Activated CD4-positive, alpha-beta T cell treated with anti-CD3 and anti-CD28 coated beads for 4 hours (primary cell): ENCODE measurements at places on chromosomes 7 and 10.

DNA sequence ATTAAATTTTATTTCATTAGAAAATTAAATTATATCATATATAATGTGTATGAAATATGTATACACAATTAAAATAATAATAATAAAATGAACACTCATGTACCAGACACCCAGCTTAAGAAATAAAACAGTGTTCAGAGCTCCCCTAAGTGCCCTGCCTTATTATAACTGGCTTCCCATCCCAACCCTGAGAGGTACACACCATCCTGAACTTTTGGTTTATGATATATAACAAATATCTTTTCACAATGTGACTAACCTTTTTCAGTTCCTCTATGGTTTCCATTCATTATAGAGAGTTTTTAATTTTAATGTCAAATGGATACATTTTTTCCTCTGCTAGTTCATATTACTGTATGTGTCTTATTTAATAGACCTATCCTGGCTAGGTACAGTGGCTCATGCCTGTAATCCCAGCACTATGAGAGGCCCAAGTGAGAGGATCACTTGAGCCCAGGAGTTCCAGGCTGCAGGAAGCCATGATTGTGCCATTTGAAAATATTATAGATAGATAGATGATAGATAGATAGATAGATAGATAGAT lies 24.0 kb upstream of the STEAP2 start:
- no peak for DNase-seq

DNA sequence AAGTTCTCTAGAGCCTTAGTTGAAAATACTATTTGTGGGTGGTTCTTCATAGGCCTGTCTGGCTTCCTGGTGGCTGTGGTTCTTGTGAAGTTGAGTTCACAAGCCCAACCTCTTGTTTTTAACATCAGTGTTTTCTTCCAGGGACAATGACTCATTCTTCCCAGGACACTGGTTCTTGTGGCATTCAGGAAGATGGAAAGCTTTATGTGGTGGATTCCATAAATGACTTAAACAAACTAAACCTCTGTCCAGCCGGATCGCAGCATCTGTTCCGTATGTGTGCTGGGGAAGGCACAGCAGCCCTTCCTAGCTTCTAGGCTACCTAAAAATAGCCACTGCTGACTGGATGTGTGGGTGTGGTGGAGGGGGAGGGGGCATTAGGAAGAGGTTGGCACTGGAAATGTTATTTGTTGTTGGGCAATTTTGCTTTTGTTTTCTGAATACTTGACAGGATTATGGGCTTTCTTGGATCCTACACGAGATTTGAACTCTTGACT lies 3.9 kb downstream of the LSMEM1 start:
- DNase-seq = no peak

DNA sequence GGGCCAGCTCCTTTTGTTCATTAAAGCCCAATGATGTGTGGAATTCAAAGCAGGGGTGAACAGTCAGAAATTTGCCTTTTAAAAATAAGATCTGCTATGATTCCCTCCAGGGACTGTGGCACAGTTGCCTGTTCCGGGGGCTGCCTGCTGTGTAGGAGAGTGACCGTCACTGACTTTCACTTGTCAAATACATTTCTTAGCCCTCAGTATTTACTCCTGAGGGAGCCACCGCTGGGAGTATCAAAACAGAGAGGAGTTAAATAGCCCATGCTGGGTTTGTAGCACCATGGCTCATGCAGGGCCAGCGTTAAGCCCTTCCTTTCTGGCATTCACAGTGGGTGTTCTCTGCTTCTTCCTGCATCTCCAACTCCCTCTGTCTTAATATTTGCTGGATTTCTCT lies 897.8 kb downstream of the SORCS3 start:
- DNase-seq = no peak

- DNase-seq = no peak
These were observed 45.7 kb downstream of the COPG2 start for GRCh38 chr7:130622866-130623265.

DNA sequence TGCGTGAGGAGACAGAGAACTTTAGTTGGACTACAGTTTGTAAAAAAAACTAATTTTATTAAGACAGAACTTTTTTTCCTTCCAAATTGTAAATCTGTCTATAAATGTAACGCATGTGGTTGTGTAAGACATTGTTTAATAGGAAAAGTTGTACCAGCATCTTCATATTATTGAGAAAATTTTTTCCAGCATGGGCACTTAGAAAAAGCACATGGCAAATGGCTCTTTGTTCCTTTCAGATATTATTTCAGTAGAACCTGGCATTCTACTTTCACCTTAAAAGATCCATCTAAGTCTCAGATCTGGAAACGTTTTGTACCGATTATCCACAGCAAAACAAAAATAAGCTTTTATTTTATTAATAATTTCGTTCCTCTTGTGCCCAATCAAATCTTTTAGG lies 43.2 kb downstream of the ZRANB1 start:
- no peak for DNase-seq

DNA sequence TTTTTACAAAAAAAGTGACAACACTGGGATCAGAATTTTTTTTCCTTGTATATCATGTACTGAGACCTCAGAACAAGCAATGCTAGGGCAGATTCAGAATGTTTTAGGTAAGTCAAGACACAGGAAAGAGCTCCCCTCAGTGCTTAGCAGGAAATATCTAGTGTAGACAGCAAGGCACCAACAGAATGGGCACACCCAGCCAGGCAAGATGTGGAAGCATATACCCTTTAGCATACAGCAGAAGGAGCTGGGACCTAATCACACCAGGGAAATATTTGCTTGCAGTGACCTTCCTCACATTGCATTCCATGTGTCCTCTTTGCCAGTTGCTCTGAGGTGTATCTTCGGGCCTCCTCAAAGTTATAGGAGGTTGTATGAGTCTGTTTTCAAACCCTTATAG lies 497.6 kb upstream of the LRRN3 start:
- DNase-seq = no peak

- DNase-seq = no peak
These were observed 67.9 kb downstream of the ZNF680 start for GRCh38 chr7:64494912-64495461.

DNA sequence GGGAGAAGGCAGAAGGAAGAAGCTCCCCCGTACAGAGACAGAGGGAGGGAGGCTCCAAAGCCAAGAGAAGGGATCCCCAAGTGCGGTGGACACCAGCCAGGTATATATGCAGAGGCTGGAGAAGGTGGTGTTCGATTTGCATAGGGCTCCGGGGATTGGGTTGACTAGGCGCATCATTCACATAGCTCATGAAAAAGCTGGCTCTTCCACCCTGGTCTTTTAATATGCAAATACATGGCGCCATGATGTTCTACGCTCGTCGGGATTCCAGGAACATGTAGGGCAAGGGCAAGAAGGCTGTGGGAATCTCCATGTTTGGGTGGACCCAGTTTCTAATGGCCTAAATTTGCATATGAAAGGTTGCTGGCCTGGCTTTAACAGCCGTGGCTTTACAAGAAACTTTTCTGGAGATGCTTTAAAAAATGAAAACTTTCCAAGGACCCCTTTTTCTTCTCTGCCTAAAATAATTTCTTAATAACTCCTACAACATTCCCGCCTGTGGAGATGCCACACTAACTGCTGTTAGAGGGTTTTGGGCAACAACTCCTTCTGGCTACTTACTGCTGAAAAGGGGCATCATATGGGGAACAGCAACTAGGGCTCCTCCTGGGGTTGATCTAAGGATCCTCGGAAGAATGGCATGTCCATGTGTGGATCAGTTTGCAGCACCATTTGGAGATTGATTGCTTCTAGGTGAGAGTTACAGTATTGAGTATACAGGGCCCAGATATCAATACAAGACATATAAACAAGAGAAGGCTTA lies 28.3 kb downstream of the C1GALT1 start:
- no peak for DNase-seq

DNA sequence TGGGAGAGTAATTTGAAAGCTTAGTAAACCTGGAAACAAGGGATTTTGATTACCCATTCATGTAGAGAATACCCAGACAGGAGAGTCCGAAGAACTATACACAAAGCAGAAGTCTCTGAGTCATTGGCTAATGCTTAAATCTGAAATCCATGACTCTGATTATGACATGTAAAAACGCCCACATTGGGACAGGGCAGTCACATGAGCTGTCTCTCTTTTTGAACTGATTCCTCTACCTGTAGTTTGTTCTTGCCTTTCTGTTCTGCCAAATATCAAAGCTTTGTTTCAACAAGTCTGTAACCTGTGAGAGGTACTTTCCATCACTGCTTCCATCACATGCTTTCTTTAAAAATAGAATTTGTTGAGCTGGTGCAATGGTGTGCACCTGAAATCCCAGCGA lies 4.3 kb upstream of the GPNMB start:
- DNase-seq = no peak

DNA sequence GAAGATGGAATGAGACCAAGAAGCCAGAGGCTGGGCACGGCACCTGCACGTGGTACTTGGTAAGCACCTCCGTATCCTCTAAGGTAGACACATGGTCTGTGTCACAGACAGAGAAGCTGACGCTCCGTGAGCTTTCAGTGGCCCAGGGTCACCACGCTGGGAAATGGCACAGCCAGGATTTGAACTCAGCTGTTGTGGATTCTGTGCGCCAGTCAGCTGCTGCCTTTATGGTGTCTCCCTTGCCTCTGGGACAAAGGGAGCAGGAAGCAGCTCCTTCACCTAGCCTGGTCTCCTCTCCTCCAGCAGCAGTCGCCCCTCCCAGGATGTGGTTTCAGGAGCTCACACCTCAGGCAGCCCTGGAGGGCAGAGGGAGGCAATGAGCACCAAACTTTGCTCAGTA lies 110.8 kb downstream of the ARHGAP22 start:
- no peak for DNase-seq

GRCh38 chr10:59856104-59856503 lies 50.3 kb downstream of the CCDC6 start:
- no peak for DNase-seq

DNA sequence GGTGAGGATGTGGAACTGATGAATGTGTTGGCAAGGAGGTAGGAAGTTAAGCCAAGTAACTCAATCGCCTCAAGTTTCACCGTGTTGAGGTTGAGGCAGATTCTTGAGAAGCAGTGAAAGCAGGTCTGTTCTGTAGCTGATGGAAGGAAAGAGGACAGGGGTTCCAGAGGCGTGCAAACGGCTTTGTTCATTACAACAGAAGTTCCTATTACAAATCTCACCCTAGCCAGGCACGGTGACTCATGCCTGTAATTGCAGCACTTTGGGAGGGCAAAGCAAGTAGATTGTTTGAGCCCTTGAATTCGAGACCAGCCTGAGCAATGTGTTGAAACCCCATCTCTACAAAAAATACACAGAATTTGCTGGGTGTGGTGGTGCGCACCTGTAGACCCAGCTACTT lies 36.9 kb upstream of the PTF1A start:
- DNase-seq = no peak

DNA sequence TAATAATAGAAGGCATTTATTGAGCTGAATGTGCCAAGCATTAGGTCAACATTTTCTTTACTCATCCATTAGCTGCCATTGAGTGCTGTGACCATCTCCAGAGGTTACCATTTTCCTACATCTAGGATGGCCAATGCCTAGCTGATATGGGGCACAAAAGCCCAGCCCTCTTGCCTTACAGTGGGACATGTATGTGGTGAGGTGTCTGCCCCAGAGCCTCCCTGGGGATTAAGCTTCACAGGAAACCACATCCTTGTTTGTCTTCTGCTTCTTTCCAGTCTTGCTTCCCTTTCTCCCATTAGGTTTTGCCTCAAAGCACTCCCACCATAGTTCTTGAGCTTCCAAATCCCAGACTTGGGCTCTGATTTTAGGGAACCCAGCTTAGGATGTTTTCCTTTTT lies 258.7 kb downstream of the SORCS3 start:
- no peak for DNase-seq

GRCh38 chr10:1050145-1050544 lies 1.2 kb upstream of the IDI1 start:
- no peak for DNase-seq

GRCh38 chr7:84337429-84337828 lies 142.8 kb upstream of the SEMA3A start:
- no peak for DNase-seq

DNA sequence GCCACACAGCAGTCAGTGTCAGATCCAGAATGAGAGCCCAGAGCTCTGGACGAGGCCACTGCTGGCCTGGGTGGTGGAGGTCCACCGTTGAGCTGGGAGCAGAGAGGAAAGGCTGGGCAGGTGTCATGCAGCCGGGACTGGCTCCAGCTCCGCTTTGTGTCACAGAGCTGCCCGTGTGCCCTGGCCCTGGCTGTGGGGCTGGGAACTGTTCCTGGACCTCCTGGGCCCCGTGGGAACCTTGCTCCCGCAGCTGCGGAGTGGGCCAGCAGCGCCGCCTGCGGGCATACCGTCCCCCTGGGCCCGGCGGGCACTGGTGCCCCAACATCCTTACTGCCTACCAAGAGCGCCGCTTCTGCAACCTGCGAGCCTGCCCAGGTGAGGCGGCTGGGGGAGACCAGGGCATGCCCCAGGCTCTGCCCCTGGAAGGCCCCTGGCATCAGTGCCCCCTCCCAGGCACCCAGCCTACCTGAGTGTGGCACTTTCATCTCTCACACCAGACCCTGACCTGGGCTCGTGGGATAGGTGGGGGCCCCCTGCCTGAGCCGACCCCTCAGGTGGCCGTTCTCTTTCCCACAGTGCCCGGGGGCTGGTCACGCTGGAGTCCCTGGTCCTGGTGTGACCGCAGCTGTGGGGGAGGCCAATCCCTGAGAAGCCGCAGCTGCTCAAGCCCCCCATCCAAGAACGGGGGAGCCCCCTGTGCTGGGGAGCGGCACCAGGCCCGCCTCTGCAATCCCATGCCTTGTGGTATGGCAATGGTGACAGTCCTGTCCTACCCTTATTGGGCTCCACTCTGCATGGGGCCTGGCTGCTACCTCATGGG lies 18.8 kb upstream of the ZNF862 start:
- DNase-seq = no peak

DNA sequence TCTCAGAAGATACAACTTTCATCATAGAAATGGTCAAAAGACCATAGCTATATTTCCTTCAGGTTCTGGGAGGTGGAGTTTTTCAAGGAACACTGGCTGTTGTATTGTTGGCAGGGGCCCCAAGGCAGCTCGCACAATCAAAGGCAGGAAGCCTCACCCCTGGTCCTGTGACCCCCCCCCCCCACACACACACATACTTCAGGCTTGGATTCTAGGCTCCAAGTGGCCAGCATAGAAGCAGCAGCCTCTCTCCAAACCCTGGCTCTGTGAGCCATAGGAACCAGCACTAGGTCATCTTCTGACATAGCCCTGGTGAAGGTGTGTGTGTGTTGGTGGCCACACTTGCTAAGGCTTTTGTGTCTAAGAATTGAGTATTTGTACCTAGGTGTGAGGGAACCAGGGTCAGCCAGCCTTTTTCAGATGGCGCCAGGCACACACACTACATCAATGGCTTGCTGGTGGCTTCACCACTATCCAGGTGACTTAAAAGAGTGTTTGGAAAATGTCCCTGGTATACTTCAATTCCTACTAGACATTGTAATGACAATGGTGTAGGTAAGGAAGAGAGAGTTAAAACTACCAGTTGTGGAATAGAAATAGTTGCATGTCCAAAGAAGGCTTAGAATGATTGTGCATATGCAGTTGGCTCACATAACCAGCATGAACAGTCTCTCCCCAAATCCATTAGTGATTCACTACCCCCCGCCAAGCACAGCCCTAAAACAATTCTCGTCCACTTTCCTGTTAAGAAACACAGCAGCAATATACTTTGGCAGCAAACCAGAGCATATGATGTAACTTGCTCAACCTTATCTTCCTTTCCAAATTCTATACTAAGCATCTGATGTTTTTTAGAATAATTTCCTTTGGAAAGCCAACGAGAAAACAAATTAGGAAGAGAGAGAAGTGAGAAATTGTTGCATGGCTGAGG lies 91.3 kb downstream of the AVL9 start:
- no peak for DNase-seq

- DNase-seq = no peak
These were observed 73.4 kb downstream of the LHPP start for GRCh38 chr10:124534826-124535601.

- no peak for DNase-seq
These were observed 44.2 kb upstream of the NPFFR1 start for GRCh38 chr10:70328018-70328417.
